Activated CD4-positive, alpha-beta memory T cell treated with anti-CD3 and anti-CD28 coated beads, Interleukin-2, amount 10 ng/mL, durations not matched to agents 7 days and 5 days (primary cell): ENCODE measurements at places on chromosomes 2 and 18.

GRCh38 chr2:10258326-10258725, 44.4 kb upstream of the HPCAL1 start:
- DNase-seq = no peak

GRCh38 chr18:13436576-13436975, 218.0 kb downstream of the LDLRAD4 start:
- peak; percentile 42 for DNase-seq

DNA sequence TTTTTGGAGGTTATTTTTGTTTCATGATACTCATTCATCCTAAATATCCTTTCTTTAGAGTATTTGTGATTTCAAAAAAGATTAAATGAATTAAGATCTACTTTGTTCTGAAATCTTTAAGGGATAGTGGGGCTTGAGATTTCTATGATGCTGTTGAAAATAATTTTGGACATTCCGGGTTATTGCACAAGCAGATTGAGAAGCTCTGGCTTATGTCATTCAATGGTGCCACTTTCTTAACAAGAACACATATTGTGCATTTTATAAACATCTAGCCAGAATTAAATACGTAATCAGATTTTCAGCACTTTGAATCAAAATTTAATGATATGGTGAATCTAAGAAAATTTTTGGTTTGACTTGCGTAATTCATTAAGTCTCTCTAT, 207.7 kb upstream of the COL3A1 start:
- DNase-seq = no peak

- DNase-seq = no peak
These were observed 18.7 kb downstream of the EML4 start for GRCh38 chr2:42187886-42188285.

DNA sequence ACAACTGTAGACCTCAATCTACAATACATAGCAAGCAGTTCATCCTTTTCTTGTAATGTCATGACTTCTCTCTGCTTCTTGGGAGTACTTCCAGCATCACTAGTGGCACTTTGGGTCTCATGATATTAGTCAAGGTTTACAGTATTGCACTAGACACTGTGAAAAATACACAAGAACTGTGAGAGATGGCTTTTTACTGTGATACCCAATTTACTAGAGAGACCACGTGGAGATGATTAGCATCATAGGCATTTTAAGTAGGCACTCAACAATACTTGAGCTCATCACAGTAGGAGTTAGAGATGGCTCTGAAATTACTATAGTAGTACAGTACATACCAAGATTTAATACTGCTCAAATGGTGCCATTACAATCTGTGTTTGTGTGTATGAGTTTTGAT, 112.8 kb upstream of the EML6 start:
- DNase-seq = no peak

DNA sequence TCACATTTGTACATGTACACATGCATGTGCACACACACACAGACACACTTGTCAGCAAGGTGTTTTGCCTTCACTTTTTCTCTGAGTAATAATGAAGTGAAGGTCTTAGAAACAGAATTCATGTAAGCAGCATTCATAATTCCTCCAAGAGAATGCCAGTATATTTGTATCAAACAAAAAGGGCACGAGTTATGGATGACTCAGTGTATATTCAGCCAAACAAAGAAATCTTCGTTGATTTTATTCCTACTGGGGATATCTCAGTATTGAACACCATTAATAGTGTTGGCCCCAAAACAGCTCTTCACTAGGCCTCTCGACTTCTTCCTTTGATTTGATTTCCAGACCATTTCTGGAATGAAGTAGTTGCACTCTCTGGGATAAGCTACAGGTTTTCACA, 125.3 kb downstream of the PIK3C3 start:
- no peak for DNase-seq

GRCh38 chr2:30371772-30372373, 75.2 kb upstream of the LCLAT1 start:
- DNase-seq = no peak

- no peak for DNase-seq
These were observed 56.6 kb downstream of the GDF7 start for GRCh38 chr2:20723543-20723942.

GRCh38 chr2:239114616-239115265, 266.9 kb downstream of the TWIST2 start:
- DNase-seq = no peak

- no peak for DNase-seq
These were observed 28.1 kb upstream of the TANC1 start for GRCh38 chr2:158940356-158940755.

- no peak for DNase-seq
These were observed 51.1 kb downstream of the RTN4 start for GRCh38 chr2:54999182-54999581.

DNA sequence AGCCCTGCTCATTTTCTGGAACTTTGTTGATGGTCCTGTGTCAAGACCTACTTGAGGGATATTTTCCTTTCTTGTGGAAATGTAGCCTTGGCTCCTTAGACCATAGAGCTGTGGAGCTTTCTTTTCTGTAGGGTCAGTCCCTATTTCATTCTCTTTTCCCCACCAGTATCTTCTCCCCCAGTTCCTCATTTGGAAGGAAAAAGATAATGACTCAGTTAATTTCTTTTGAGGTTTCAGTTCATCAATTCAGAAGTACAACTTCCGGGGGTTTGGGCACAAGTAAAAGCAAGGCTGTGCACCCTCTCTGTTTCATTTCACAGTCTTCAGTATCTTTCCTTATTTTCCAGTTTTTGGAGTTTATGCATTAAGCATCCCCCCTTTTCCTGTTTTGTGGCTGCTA, 70.7 kb downstream of the CDC42EP3 start:
- DNase-seq = no peak

DNA sequence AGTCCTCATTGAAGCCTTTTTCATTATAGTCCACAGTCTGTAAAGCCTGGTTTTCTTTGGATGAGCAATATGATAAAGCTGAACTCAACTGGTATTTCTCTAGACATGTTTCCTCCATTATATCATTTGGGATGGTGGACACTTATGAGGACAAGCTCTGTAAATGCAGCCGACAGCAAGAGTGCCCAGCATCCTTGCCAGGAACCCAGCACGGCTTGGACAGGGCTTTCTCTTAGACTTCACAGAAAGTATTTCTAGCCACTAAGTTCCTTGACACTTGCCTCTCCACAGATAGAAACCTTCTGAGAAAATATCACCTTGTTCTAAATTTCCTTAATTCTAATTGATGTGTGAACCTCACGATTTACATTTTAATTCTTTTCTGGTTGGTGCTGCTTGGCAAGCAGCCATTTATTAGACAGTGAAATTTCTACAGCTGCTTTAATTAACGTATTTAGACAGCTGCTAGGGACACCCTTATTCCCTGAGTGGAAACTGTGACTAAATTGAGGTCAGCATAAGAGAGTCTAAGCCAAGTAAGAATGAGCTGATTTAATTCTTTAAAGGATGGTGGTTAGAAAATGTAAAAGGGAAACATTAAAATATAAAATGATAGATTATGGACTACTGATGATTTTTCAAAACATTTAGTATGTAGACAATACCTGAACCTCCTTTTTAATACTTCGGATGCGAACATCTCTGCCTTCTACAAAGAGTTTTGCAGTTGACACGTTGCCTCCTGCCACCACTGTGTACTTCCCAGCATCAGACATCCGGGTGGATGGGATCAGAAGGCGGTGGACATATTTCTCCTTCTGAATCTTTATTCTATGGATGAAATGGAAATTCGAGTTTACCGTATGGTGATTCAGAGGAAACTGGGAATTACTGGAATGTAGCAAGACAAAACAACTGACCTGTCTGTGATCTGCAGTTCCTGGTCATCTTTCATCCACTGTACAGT, 39.8 kb downstream of the TTN start:
- no peak for DNase-seq

GRCh38 chr2:127577973-127578372, 42.5 kb downstream of the MYO7B start:
- DNase-seq = peak; percentile 14

DNA sequence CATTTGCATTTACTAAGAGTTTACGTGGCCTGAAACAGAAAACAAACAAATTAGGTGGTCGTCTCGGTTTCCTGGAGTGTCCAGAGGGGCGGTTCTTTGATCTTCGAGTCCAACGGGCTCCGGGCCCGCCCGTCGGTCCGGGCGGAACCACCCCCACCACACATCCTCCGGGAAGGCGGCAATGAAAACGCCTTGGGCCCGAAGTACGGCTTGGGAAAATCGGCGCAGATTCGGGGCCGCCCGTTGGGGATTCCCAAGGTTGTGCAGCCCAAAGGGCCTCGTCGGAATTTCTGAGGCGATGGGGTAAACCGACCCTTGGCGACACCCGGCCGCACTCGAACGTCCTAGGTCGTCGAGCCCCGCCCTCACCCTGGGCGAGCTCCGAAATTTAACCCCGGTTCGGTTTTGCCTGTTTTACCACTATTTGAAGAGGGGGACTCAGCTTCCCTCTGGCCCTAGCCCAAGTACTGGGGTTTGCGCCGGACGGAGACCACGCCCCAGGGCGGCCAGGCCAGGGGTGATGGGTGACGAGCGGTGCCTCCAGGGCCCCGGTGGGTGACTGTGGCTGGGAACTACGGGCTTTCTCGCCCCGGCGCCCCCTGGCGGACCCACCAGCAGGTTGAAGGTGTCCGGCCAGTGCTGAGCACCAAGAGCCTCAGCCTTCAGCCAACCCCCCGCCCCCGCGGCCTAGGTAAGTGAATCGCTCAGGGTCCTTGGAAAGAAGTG, 1.9 kb upstream of the CFAP53 start:
- peak; percentile 79 for DNase-seq

- no peak for DNase-seq
These were observed 825.6 kb upstream of the HS6ST1 start for GRCh38 chr2:129144082-129144791.

DNA sequence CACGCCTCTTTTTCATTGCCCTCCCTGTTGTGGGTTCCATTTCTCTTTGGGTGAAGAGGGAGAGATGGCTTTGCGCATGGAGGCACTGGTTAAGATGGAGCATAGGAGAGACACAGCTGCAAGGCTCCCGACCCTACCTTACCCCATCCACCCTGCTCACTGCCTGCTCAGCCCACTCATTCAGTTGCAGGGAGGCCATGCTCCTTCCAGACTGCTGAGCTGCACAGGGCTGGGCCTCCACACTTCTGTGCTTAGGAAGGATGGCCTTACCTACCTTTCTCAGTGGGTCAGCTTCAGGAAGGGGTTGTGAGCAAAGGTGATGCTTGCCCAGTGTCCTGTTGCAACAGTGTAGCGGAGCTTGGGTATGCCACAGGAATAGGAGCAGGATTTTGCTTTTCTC, 127.8 kb downstream of the CTIF start:
- no peak for DNase-seq

DNA sequence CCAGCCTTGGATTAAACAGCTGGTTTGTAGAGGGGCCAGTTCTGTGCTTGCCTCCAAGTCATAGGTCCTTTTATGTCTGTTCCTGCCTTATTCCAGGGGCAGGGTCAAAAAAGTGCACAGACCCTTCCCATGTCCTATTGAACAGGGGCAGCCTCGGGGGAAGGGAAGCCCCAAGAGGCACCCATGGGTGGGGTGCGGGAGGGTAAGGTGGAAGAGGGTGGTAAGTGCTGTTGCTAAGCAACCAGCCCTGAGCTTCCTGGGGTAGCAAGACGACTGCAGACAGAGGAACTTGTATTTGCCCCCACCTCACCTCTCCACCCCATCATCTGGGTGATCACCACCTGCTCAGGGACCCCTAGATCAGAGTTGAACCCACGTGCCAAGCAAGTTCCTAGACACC, 7.7 kb downstream of the DNMT3A start:
- DNase-seq = no peak
